Hypothalamus (tissue), 51 donors: ENCODE measurements at places on chromosomes 11 and 22.

DNA sequence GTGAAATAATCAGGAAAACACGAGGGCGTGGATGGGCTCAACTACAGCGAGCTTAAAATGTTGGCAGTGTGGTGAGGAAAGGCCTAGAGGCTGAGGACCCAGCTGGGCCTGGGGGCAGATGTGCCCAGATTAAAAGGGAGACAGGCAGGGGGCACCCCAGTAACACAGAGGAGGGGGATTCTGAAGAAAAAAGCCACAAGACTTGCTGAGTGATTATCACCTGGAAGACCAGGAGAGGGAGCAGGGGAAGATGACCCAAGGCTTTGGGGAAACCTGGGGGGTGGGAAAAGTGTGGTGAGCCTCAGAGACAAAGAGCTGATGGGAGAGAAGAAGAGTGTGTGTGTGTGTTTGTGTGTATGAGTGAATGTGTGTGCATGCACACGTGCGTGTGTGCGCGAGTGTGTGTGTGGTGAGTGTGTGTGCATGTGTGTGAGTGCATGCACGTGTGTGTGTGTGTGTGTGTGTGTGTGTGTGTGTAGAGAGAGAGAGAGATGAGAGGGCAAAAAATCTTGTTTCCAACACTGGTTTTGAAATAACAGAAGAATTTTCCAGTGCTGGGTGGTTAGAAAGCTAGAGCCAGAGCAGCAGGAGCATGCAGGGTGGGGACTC is 500.5 kb downstream of the BUD13 start:
- DNase-seq, result no peak

DNA sequence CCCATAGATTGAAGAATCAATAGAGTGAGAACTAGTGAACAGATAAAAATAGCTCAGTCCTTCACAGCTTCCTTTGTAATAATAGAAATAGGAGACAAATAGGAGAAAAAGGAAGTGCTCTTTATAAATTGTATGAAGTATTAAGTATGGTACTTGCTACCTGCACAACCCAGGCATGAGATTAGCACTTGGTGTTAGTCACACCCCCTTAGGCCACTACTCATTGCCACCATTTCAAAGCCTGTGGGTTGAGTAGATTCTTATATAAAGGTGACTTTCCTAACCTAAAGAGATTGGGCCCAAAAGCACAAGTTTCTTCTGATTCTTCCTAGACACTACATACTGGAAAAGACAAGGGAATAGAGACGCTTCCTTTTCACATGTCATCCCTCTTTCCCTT is 37.7 kb upstream of the ADORA2A start:
- DNase-seq, result no peak

GRCh38 chr11:123653827-123654565 is 428 bp downstream of the SCN3B start:
- DNase-seq, result no peak

- DNase-seq, result no peak
Measured at GRCh38 chr22:24178502-24179440, 2.5 kb upstream of the SUSD2 start.

GRCh38 chr22:44080936-44081861 is 57.1 kb downstream of the PARVB start:
- DNase-seq, result peak; percentile 60

DNA sequence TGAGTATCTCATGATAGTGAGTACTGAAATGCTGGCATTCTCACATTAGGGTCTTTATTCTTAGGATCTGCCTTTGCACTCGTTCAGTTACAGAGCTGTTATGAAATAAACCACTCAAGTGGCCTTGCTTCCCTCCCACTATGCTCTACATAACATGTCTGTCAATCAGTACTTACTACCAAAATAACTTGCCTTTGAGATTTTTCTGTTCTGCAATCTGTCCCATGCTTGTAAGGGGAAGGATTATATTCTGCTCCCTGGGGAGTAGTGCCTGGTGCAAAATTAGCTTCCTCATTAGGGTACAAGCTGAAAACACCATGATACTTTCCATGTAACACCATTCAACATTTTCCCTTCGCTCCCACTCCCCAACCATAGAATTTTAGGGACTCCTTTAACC is 1.9 kb upstream of the GRAP2 start:
- no peak for DNase-seq

GRCh38 chr11:111549196-111549868 is 8.8 kb downstream of the LAYN start:
- no peak for DNase-seq

GRCh38 chr11:106087815-106088435 is 10.5 kb downstream of the AASDHPPT start:
- no peak for DNase-seq

- DNase-seq, result peak; percentile 42
Measured at GRCh38 chr22:47337161-47337621, 574.7 kb downstream of the TBC1D22A start.

GRCh38 chr22:49331878-49332277 is 495.8 kb downstream of the BRD1 start:
- no peak for DNase-seq

GRCh38 chr22:35846804-35847203 is 129.1 kb downstream of the APOL5 start:
- no peak for DNase-seq
